ENCODE measurements at places on chromosomes 2 and 18.

DNA sequence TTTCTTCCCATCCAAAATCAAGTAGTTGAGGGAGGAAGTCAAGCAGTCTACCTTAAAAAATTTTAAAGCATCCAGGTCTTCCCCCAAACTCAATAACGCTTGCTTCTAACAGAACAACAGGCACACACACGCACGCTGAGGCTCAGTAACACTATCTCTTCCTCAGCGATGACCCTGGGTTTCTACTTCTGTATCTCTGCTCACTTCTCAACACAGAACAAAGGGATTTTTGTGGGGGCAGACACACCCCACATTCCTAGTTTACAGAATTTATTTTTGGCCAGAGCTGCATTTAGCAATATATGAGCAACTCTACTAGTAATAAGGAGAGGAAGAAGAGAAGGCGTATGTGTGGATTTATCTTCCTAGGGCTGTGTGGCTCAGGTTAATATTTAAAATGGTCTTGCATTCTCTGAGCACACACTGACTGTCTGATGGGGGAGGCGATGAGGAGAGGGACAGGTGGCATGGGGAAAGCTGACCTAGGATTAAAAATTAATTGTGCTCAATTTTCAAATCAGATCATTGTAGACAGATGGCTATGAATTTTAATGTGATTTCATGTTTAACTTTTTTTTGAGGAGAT lies 71.3 kb upstream of the PPM1B start:
- DNase-seq, result no peak

DNA sequence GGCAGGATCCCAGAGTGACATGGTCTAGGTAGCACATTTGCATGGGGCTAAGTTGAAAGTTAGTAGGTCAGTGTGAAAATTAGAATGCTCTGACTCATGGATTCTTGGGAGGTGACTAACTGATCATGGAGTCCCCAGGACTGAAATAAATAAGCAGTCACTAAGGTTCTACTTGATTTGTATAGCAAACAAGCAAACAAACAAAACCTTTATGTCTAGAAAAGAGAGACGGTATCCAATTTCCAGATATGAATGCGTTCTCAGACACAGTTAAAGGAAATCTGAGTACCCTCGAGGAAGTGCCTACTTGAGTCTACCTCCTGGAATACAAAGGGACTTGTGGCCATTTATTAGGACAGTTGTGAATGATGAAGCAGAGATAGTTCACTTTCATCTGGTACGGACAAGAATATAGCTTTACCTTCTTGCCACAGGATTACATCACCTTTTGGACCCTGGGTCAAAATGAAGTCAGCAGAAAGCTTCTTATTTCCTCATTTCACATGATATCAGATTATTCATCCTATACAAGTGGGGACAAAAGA lies 54.3 kb upstream of the AGPS start:
- no peak for DNase-seq

GRCh38 chr2:4915357-4915756 lies 776.8 kb upstream of the SOX11 start:
- DNase-seq, result no peak

GRCh38 chr2:169977530-169977929 lies 150.3 kb downstream of the UBR3 start:
- DNase-seq, result no peak

- DNase-seq, result no peak
Measured at GRCh38 chr2:156901373-156902031, 356.0 kb upstream of the GALNT5 start.

DNA sequence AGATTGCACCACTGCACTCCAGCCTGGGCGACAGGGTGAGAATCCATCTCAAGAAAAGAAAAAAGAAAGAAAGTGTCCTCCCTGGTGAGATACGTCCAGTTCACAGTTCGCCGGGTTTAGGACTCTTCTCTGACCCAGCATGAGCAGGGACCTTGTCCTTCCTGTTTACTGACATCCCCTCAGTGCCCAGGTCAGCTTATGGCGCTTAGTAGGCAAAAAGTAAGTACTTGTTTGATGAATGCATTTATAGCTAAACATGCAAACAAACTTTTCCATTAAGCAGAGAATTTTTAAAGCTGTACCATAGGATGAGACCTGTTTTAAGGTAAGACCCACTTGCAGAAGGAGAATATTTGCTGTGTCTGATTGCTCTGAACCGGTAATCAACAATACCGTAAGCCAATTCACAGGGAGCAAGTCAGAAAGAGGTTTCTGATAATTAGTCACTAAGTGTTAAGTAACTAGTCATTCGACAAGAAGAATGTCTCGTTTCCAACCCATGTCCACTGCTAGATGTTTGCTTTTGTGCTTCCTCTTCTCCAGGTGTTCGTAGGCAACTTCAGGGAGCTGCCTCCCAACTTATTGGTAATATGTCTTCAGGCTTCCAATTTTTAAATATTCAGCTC lies 40.0 kb downstream of the MOGAT1 start:
- no peak for DNase-seq

GRCh38 chr2:240817496-240818292 lies 2.3 kb downstream of the KIF1A start:
- no peak for DNase-seq

DNA sequence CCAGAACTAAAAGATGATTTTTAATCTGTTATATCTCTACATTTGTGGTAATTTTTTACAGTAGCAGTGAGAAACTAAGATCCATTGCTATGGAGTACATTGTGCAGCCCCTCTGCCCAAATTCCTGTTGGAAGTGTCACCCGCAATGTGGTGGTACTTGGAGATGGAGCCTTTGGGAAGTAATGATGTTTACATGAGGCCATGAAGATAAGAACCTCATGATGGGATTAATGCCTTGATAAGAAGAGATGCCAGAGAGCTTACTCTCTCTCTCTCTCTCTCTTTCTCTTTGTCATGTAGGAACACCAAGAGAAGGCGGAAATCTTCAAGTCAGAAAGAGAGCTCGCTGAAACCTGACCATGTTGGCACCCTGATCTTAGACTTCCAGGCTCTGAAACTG lies 535.4 kb downstream of the PID1 start:
- DNase-seq, result no peak

GRCh38 chr2:192499476-192499875 lies 304.7 kb upstream of the TMEFF2 start:
- DNase-seq, result no peak
